ENCODE measurements at places on chromosomes 7 and 10.
A peak's percentile ranks its signal among the peaks of the same experiment; 100 is the strongest.

DNA sequence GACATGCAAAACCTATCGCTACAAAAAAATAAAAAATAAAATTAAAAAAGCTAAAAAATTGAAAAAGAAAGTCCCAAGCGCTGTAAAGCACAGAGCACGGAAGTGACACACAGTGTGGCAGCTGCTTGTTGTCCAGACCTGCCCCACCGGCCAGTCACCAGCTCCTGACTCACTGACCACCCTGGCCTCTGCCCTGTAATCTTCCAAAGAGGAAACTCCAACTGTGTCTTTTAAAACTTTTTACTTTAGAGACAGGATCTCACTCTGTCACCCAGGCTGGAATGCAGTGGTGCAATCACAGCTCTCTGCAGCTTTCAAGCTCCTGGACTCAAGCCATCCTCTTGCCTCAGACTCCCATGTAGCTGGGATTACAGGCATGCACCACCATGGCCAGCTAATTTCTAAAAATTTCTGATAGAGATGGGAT is 23.6 kb downstream of the GNA12 start:
- DNase-seq: no peak

DNA sequence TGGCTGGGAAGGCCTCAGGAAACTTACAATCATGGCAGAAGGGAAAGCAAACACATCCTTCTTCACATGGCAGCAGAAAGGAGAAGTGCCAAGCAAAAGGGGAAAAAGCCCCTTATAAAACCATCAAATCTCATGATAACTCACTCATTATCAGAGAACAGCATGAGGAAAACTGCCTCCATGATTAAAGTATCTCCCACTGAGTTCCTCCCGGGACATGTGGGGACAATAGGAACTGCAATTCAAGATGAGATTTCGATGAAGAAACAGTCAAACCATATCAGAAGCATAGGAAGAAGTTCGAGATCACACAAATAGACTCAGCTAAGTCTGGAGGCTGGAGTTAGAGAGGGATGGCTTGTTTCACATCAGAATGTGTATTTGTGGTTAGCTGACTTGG is 869.4 kb upstream of the PHF14 start:
- no peak for DNase-seq

GRCh38 chr7:98594787-98595186 is 22.3 kb upstream of the NPTX2 start:
- no peak for DNase-seq

- no peak for DNase-seq
Measured at GRCh38 chr10:132420981-132421846, 24.2 kb downstream of the PWWP2B start.

- no peak for DNase-seq
Measured at GRCh38 chr10:11046776-11047160, 29.1 kb downstream of the CELF2 start.

DNA sequence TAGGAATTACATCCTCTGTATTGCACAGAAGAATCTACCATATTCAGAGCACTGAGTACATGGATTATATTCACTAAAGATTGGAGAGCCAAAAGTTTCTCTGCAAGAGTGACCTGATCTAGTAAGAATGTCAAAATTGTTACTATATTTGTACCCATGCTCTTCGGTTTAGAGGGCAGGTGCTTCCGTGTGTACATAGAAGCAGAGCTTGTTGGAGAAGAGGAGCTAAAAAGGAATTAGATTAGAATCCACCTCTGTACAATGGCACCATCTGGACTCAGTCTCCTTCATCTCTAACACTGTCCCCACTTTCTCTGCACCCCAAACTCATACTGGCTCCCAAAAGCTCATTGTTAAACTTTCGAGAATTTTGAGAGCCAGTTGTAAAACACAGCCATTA is 8.3 kb downstream of the CALD1 start:
- DNase-seq: no peak

GRCh38 chr7:132551439-132551838 is 24.8 kb downstream of the PLXNA4 start:
- no peak for DNase-seq

GRCh38 chr7:158123214-158123613 is 464.4 kb downstream of the PTPRN2 start:
- no peak for DNase-seq

DNA sequence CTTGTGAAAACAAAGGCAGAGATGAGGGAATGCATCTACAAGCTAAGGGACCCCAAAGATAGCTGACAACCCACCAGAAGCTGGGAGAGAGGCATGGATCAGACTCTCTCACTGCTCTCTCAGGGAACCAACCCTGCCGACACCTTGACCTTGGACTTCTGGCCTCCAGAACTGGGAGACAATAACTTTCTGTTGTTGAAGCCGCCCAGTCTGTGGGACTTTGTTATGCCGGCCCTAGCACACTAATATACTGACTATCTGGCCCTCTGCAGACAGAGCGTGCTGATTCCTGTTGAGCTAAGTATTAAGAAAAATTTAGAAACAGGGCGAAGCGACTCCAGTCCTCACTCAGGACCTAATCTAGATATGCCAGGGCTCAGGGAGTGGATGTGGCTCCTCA is 144.3 kb upstream of the TCF7L2 start:
- no peak for DNase-seq

- DNase-seq: no peak
Measured at GRCh38 chr7:100048680-100049079, 894 bp upstream of the ZSCAN21 start.

DNA sequence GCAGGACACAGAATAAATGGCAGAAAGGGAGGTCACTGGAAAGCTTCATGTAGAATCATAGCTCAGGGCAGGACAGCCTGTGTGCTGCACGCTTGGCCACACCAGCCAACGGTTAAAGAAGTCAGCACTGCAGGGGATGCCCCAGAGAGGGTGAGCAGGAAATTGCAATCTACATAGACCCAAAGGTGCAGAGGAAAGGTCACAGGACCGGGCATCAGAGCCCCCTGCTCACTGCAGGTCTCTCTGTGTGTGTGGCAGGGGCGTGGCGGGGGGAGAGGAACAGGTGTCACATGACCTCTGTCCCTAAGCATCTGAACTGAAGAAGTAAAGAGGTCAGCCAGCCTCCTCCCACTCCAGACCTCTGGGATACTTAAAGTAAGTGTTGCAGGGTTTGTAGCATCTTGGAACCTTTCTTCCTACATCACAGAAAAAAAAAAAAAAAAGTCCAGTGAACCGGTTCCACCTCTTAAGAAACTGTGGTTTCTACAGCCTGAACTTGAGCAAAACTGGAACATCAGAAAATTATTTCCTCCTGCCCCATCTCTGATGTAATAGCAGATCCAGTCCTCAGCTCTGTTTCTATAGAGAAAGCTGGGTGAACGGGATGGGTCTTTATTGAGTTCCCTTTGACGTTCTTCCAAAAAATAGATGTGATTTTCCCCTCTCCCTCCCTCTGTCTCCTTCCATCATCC is 64.3 kb downstream of the RGS10 start:
- DNase-seq: no peak

DNA sequence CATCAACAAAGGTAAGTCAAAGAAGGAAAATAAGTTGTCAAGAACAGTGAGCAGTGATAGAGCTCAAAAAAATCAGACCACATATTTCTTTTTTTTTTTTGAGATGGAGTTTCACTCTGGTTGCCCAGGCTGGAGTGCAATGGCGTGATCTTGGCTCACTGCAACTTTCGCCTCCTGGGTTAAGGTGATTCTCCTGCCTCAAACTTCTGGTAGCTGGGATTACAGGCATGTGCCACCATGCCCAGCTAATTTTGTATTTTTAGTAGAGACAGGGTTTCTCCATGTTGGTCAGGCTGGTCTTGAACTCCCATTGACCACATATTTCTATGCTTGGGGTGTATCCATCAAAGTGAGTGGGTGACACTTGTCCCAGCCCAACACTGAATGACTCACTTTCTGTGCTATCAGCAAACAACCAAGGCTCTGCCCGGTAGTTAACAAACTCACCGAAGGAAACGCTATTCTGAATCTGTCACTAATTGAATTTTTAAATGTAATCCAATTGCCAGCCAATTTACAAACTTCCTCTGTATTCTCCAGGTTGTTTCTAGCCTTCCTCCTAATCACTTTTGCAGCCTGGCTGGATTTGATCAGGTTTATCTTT is 19.6 kb upstream of the SMNDC1 start:
- DNase-seq: no peak

- no peak for DNase-seq
Measured at GRCh38 chr10:115051216-115051615, 41.9 kb upstream of the ATRNL1 start.

- DNase-seq: peak; percentile 68
Measured at GRCh38 chr7:6272481-6273323, at the start of gene CYTH3. TSS of gene CYTH3 (minus strand) at chr7:6272624. CDS start at chr7:6272507, 117 bp downstream.

- peak; percentile 52 for DNase-seq
Measured at GRCh38 chr10:21329995-21330627, 195.4 kb downstream of the SKIDA1 start.

- DNase-seq: no peak
Measured at GRCh38 chr7:114934713-114935112, 12.8 kb downstream of the MDFIC start.
